Hematopoietic multipotent progenitor cell treated with erythropoietin and hydrocortisone succinate and interleukin-3 and kit ligand, for 8 days (in vitro differentiated cells): ENCODE measurements at places on chromosomes 5 and 9.
A peak's percentile ranks its signal among the peaks of the same experiment; 100 is the strongest.

GRCh38 chr9:9893837-9894236, 719.0 kb downstream of the PTPRD start:
- no peak for DNase-seq

DNA sequence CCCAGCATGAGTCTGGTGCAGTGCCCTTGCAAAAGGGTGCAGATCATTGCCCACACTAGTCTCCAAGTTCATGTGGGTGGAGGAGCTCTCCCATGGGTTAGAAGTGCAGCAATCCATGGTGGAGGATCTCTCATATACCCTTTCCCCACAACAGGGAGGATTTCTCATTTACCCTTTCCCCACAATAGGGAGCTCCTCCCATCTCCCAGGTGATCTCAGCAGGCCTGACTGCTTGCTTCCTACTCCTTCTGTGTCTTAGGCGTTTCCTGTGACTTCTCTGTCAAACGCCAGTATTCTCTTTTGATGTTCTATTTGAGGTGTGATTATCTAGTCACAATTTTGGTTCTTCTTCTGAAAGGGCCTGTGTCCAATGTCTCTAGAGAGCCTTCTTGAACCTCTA, 133.8 kb upstream of the RFX3 start:
- no peak for DNase-seq

GRCh38 chr5:73534011-73534644, 31.3 kb downstream of the ANKRA2 start:
- DNase-seq = no peak

- DNase-seq = no peak
These were observed 102.4 kb downstream of the DAPK1 start for GRCh38 chr9:87599901-87600610.

GRCh38 chr9:3224931-3225330, 300.9 kb downstream of the RFX3 start:
- no peak for DNase-seq

GRCh38 chr5:95631991-95632675, 12.2 kb downstream of the GPR150 start:
- peak; percentile 79 for DNase-seq

GRCh38 chr5:52838326-52839015, 50.8 kb downstream of the ITGA1 start:
- no peak for DNase-seq
